ENCODE measurements at places on chromosomes 5 and 9.

DNA sequence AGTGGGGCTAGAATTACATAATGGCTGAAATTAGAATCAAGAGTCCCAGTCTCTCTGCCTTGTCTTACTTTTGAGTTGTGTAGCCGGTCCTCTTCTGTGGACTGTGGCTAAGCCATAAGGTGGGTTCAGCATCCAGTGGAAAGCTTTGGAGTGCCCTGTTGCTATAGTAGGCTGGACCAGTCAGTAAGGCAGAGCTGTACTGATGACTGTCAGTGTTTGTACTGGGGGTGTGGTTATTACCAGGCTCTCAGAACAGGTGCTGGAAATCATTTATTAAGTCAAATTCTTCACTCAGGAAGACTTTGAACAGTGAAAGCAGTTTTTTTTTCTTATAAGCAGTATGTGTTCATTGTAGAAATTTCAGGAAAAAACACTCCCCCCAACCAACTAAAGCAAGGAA is 129.4 kb downstream of the ZSWIM6 start:
- no peak for DNase-seq

- no peak for DNase-seq
These were observed 34.2 kb upstream of the MIER3 start for GRCh38 chr5:56985936-56986625.

DNA sequence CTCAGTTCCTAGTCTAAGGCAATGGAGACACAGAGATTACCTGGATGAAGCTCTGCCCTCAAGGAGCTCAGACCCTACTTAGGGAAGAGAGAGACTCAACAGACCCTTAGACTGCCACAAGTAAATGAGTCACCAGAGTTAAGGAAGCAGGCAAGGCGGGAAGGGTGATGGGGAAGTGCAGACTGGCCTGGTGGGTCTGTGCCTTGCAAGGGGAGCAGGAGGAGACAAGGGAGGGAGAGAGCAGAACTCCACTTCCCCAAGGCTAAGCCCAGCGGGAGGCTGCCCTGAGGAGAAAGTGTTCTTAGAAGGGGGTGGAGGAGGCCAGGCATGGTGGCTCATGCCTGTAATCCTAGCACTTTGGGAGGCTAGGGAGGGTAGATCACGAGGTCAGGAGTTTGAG is 83.7 kb downstream of the HRH2 start:
- DNase-seq: peak; percentile 34

GRCh38 chr9:23669776-23670175 is 156.3 kb downstream of the ELAVL2 start:
- DNase-seq: no peak

GRCh38 chr9:15211160-15211814 is 95.7 kb downstream of the TTC39B start:
- peak; percentile 40 for DNase-seq
